ENCODE measurements at places on chromosomes 11 and 22.

GRCh38 chr11:8719211-8719649 is 36.6 kb downstream of the RPL27A start:
- peak; percentile 82 for DNase-seq

- no peak for DNase-seq
These were observed 98.9 kb upstream of the ISX start for GRCh38 chr22:34966980-34967565.

- no peak for DNase-seq
These were observed 404.3 kb downstream of the JRKL start for GRCh38 chr11:96794152-96794551.

GRCh38 chr11:22976146-22976545 is 115.9 kb upstream of the CCDC179 start:
- DNase-seq: peak; percentile 95

DNA sequence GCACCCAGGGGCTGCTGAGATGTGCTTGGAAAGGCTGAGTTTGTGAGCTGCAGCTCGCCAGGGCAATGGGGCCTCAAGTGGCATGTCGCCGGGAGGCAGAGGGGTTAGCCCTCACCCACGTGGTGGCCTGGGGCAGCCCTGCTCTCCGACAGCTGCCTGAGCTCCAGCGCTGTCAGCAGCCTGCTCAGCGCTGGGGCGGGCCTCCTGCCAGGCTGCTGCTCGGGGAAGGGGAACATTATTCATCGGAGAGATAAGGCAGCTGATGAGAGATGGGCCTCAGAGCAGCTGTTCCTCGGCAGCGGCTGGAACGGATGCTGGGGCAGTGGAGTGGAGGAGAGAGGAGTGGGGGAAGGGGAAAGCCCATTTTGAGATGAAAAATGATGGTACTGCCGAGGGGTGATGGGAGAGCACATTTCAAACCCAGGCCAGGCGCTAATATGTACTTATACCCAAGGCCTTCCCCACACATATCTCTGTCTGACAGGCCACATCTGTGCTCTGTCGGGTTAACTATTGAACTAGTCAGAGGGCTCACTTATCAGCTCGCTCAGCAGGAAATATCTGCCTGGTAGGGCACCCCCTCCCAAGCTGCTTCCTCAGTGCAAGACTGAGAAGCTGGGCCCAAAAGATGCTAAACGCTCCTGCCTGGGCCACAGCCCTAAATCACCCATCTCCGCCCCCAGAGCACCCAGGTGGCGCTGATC is 79.5 kb downstream of the TIMP3 start:
- DNase-seq: peak; percentile 72

GRCh38 chr11:108511851-108512474 is 13.8 kb upstream of the POGLUT3 start:
- peak; percentile 76 for DNase-seq

GRCh38 chr11:66022401-66023185 is 3.7 kb downstream of the CATSPER1 start:
- peak; percentile 30 for DNase-seq

GRCh38 chr11:79449040-79449439 is 8.2 kb upstream of the TENM4 start:
- DNase-seq: no peak

DNA sequence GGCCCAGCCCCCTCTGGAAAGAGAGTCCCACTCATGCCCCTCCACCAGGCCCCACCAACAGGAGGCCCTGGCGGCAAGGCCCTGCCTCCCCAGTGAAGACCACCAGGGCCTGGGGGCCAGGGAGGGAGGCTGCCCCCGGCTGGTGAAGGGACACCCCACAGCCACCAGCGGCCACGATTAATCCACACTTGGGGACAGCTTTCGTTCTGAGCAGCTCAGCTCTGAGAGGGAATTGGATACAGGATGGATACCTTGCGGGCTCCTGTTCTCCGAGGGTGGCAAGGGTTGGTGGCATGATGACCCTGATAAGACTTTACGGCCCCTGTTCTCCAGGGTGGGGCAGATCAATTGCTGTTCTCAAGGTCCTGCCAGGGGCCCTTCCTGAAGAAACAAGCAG is 6.9 kb upstream of the NLRP6 start:
- no peak for DNase-seq

DNA sequence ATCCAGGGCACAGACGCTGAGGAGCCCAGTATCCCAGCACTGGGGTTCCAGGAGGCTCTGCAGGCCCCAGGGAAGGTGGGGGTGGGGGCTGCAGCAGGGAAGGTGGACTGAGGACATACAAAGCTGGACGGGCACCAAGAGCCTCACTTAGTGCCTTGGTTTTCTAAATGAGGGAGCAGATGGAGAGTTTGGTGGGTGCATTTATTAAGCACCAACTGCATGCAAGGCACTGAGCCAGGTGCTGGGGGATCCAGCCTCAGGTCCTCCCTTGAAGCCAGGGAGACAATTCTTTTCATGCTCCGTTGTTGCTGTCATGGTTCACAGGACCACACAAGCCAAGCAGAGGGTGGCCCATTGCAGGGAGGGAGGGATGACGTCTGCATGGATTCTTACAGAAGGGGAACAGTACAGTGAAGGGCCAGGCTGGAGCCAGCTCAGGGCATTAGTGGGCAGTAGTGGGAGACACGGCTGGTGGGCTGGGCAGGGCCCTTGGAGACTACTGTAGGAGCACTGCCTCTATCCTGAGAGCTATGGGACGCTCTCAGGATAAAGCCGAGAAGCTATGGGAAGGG is 65.0 kb downstream of the MACROD1 start:
- no peak for DNase-seq

DNA sequence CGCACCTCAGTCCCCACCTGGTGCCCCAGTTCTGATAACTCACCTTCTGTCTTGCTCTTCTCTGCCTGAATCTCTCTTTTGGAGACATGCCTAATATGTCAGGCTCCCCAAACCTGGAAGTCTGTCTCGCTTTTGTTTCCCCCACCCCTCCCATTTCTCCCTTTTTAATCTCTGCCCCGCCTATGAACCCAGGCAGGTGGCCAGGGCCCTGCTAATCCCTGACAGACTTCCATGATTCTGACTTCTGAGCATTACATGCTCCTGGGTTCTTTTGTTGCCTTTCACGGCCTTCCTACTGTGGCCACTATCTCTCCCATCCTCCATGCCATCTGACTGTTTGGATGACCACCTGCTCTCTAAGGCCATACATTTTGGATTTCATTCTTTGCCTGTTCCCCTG is 1120.9 kb upstream of the CCDC90B start:
- DNase-seq: no peak

Measured in brain microvascular endothelial cell (primary cell).